Lung (tissue), 17 donors: ENCODE measurements at places on chromosomes 11 and 22. TPM values are rescaled to one million over a fixed set of nuclear protein-coding genes. Genes with fewer than 3 reads are reported as not detected.
A peak's percentile ranks its signal among the peaks of the same experiment; 100 is the strongest.

DENND5A gene
- total RNA-seq = 152 TPM

DNA sequence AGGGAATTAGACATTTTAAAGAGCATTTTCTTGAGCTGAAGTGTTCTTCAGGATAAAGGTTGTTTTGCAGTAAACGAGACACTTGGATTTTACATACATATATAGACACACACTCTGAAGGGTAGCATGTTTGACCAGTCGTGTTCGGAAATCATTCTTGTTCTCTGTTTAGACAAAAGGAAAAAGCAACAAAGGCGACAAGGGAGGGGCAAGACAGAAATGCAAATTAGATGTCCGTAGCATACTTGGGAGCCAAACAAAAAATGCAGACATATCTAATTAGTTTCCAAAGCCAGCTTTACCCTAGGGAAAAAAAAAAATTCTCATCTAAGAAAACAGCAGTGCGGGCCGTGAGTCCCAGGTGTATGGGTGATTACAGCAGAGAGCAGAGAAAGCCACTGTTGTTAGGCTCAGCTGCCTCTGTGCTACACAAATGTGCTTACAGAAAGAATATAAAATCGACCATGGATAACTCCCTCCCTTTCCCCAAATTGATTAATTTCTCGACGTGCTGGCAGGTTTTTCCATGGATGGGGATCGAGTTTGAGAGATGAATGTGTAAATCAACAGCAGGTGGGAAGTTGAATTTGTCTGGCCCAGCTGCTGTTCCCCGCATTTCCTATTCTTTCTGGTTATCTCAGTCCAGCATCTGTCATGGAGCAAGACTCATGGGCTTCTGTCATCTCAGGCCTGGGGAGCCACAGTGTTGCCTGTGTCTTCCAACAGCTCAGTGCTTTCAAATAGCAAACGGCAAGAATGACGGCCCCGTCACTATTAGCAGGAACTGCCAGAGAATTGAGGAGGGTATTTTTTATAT is 176.5 kb upstream of the TTC12 start:
- DNase-seq = no peak

GLB1L2 gene
- total RNA-seq = 13.6 TPM

- peak; percentile 23 for DNase-seq
Observed at GRCh38 chr22:31342389-31343140, 3.6 kb downstream of the PATZ1 start.

VPS26B gene
- total RNA-seq = 34.4 TPM
